GM23248 (cell line): ENCODE measurements at places on chromosomes 1 and 21.

GRCh38 chr21:25408666-25409065 is 198.6 kb downstream of the MRPL39 start:
- DNase-seq = no peak

DNA sequence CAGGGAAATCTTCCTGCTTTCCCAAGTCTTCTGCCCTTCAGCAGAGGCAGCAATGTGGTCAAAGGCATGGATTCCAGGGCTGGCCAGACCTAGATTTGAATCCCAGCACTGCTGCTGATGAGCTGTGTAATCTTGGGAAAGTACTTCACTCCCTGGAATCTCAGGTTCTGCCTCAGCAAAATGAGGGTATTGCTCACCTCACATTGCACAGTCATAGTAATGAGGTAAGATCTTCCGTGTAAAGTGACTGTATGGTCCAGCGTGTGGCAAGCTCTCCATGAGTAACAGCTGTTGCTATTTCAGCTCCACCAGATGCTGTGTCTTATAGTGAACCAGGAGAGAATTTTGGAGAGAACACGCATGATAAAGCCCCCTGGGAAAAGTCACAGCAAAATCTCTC is 56.1 kb upstream of the F3 start:
- peak; percentile 87 for DNase-seq

- DNase-seq = peak; percentile 43
Measured at GRCh38 chr1:72281637-72282270, 585 bp downstream of the NEGR1 start.

GRCh38 chr1:21437341-21437640 is 2.6 kb upstream of the NBPF3 start:
- no peak for DNase-seq

- peak; percentile 23 for DNase-seq
Measured at GRCh38 chr21:41783476-41784180, 16.8 kb upstream of the RIPK4 start.

DNA sequence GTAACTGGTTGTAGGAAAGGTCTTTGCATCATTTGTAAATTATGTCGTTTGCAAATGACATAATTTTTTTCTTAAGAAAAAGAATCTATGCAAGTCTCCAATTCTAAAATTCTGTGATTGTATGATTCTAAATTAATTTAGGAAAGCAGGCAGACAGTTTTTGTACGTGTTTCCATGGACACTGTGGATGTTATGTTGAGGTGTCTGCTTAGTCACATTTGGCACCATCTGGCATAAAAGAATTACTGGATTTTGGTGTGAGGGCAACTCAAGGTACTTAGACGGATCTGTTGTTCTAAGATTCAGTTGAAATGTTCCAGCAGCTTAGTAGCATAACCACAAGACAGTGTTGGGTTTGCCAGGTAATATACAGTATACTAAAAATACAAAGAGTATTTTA is 42.5 kb downstream of the C1orf21 start:
- no peak for DNase-seq

DNA sequence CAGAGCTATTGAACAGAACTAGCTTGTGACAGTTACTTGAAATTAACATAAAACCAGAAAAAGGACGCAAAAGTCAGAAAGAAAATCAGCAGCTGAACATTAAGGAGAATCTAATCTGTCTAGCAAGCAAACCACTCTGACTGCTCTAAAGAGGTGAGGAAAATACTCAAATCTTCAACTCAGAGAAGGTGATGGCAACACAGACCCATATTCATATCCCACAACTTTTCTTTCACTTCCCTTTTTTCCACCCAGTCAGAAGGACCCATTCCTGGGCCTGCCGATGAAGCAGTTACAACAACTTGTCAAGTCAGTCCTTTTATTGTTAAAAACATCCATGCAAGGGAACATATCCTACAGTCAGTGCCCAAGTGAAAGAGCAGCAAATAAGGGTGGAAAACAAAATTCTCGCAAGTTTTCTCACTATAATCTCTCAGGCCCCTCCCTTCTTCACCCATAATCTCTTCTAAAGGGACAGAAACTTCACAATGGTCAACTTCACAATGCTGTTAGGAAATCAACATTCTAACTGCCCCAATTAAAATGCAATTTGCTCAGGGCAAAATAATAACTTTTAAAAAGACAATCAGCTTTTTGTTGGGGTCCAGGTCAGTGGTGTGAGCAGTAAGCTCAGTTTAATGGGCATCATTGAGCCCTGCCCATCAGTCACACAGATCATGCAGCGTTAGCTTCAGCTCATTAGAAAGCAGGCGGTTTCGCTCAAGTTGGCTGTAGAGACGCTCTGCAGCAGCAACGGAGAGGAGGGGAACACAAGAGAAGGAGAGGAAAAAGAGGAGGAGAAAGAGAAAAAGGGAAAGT is 3.6 kb upstream of the NUP210L start:
- no peak for DNase-seq

DNA sequence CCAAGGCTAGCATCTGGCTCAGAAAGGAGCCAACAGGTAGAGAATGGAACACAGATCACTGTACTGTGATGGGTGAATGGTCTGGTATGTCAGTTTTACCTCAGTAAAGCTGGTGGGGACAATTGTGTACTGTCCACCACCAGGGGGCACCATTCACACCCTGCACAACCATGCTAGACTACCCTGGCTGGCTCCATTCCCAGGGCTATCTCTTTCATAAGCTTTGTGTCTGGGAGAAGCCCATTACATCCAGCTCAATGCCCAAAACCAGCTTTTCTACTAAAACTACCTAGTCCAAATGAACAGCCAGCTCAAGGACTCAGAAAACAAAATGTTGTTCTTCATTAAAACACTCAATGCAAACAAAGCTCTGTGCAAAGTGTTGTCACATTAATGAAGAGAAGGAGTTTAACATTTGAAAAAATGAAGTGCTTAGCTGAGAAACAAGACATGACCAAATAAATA is 62.0 kb upstream of the RASAL2 start:
- peak; percentile 96 for DNase-seq

DNA sequence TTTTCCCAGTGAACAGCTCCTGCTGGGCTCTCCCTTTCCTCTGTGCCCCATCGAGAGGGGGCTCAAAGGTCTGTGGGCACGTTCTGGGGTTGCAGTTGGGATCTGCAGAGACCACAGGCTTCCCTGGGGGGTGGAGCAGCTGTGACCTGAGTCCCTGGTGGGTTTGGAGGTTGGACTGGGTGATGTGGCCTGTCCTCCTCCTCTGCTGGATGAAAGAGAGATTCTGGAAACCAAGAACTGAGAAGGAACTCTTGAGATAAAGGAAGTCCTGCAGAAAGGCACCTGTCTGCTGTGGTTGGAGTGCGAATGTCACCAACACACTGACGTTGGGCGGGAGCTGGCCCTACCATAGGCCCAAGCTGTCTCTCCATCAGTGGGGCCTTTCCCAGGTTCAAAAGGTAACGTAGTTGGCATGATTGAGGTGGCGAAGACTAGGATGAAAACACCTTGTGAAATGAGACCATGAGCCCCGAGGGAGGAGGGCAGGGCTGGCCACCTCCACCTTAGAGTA is 35.8 kb upstream of the ETV3 start:
- DNase-seq = no peak

DNA sequence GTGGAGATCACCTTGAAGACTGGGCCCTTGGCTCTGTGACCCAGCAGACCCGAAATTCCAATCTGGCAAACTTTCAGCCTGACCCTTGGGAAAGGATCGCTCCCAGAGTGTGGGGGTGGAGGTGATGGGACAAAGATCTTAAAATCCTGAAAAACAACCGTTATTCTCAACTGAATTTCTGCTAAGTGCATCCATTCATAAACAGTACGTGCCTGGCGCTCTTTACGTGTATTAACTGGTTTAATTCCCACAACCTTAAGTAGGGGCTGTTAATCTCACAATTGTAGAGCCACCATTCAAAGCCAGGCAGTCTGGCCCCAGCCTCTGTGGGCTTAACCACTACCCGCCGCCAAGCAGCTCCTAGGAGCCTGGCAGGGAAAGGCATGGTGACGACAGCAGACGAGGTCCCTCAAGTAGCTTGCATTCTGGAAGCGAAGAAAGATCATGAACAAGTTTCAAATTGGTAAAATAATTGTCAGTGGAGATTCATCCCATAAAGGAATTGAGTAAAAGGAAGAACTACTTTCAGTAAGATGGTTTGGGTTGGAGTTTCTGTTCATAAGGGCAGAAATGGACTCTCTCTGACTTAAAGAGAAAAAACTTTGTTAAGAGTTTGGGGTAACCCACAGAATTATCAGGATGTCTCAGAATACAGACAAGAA is 11.4 kb upstream of the RGS16 start:
- peak; percentile 65 for DNase-seq

DNA sequence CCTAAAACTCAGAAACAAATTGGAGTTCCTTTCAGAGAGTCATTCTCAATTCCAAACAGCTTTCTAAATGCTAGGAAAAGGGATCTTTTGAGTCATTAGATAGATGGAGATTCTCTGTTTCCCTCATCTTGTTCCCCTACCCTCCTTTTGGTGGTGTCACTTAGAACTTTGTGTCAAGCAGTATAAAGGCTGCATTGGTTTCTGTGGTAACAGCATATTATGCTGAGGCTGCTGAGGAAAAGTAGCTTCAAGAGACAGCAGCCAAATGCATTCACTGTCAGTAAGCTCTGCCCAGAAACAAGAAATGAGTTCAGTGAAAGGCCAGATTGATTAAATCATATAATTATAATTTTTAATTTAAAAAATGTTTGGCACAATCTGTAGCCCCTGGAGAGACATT is 144.1 kb downstream of the LRRC40 start:
- DNase-seq = no peak

GRCh38 chr1:207034998-207035397 is 2.4 kb upstream of the C1orf116 start:
- DNase-seq = peak; percentile 92

DNA sequence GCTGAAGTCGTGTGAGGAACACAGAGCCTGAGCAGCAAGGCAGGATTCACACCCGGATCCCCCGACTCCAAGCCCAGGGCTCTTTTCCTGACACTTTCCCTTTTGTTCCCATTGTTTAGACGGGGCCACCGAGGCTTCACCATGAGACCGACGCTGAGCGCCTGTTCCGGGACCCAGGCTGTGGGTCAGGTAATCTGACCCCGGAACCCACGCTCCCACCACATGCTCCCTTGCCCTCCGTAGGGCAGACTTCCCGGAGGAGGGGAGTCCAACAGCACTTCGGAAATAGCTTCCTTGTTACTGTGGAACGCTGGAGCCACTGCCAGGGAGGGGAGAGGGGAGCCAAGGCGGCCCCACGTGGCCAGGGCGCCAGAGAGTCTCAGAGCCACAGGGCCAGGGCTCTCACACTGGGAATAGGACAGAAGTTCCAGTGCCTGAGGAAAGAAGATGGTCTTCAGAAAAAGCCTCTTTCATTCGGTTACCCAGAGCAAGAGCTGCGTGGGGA is 18.4 kb downstream of the RUNX3 start:
- no peak for DNase-seq

- DNase-seq = no peak
Measured at GRCh38 chr1:12345350-12346217, 115.8 kb downstream of the VPS13D start.

- no peak for DNase-seq
Measured at GRCh38 chr1:93549131-93549530, 101.2 kb downstream of the FNBP1L start.

DNA sequence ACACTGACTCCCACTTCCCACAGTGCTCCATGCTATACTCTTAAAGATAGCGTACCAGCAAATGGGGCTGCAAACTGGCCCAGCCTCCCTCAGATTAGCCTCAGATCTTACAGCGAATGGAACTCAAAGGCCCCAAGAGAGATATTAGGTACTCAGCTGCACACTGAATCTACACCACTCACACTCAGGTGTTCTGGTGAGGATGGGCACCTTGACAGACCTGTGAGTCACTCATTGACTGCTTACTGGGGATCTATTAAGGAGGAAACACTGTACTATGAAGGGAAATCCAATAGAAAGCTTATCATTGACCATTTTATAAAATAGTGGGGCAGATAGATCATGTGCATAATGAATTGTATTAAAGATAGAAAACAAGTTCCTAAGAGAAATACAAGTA is 164.3 kb upstream of the ATP1B1 start:
- no peak for DNase-seq

DNA sequence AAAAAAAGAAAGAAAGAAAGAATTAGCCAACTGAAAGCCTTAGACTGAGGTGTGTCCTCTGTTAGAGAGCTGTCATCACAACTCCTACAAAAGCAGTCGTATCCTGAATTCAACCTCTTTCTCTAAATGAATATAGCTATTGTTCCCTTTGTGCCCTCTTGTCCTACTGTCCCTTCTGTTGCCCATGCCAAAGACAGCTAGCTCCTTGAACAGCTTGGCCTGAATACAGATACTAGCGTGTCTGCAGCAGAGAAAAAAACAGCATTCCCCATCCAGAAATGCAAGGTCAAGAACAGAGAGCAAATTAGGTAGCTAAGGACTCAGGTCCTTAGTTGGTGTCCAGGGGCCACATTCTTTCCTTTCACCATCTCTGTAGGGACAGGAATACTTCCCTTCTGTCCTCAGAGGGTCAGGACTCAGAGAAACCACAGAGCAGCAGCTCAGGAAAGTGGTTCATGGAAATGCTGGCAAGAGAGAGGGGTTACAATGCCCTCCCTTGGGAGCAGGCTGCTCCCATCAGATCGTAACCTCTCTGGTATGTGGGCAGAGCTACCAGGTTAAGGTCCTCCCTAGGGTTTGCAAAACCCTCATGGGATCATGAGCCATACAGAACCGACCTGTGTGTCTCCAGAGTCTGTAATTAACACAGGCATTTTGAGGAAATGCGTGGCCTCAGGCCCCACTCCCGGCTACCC is 1.8 kb upstream of the ZBTB48 start:
- DNase-seq = peak; percentile 50

DNA sequence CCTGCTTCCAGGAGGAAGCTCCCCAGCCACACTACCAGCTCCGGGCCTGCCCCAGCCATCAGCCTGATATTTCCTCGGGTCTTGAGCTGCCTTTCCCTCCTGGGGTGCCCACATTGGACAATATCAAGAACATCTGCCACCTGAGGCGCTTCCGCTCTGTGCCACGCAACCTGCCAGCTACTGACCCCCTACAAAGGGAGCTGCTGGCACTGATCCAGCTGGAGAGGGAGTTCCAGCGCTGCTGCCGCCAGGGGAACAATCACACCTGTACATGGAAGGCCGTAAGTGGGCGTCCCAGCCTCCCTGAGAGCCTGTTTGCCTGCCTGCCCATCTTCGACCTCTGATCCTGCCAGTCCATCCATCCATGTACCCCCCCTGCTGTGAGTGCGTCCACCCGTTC is 3.6 kb downstream of the ECM1 start:
- no peak for DNase-seq
